CD4-positive, alpha-beta T cell treated with Interleukin-4 for 4 hours (primary cell): ENCODE measurements at places on chromosomes 11 and 22.
A peak's percentile ranks its signal among the peaks of the same experiment; 100 is the strongest.

GRCh38 chr11:91326280-91326679 lies 898.3 kb upstream of the FAT3 start:
- no peak for DNase-seq

DNA sequence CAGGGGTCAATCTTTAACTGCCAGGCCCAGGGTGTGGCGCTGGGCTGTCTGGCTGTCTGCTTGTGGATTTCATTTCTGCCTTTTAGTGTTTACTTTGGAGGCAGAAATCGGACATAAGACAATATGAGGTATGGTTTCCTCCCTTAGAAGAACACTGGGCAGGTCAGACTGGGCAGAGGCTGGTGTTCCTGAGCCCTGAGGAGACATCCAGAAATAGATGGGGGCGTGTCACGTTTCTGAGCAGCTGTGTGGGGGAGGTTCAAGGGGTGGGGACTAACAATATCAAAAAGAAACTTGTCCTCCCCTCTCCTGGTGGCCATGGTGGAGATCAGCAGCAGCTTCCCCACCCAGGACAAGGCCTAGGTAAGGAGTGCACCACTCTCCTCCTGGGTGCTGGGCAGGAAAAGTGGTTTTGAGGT lies at the start of gene ART1:
Gene ART1 (plus strand): TSS at position 312 of the 419 bp plus-strand sequence. CDS start 14,086 bp downstream, outside the sequence.
- DNase-seq: no peak

GRCh38 chr11:129995163-129995562 lies 7.5 kb downstream of the PRDM10 start:
- DNase-seq: no peak

GRCh38 chr11:65524741-65525545 lies at the start of gene SCYL1:
TSS of gene SCYL1 (plus strand) at chr11:65525083. CDS start at chr11:65525154, 71 bp downstream.
- peak; percentile 71 for DNase-seq

- no peak for DNase-seq
Observed at GRCh38 chr22:23574371-23574811, 5.7 kb downstream of the IGLL1 start.

- no peak for DNase-seq
Observed at GRCh38 chr11:67006029-67006884, 16.7 kb upstream of the SYT12 start.

GRCh38 chr11:111378861-111379601 lies at the start of gene POU2AF1:
TSS of gene POU2AF1 (minus strand) at chr11:111379275. CDS start at chr11:111379177, 98 bp downstream.
- peak; percentile 48 for DNase-seq

GRCh38 chr22:19197997-19198865 lies 19.7 kb upstream of the SLC25A1 start:
- no peak for DNase-seq

DNA sequence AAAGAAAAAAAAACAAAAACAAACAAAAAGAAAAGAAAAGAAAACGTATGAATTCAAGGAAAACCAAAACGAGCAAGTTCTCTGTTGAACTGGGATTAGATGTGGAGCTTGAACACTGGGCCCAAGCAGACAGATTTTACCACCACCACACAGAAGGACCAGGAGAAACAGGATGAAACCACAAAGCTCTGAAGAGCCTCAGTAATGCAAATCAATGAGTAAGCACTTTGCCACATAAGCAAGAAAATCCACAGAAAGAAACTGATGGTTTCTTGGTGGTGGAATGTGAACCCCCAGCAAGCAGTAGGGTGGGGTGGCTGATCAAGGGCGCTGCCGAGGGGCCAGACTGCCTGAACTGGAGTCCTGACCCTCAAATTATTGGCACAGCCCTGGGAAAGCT lies 50.9 kb upstream of the NFRKB start:
- DNase-seq: no peak

DNA sequence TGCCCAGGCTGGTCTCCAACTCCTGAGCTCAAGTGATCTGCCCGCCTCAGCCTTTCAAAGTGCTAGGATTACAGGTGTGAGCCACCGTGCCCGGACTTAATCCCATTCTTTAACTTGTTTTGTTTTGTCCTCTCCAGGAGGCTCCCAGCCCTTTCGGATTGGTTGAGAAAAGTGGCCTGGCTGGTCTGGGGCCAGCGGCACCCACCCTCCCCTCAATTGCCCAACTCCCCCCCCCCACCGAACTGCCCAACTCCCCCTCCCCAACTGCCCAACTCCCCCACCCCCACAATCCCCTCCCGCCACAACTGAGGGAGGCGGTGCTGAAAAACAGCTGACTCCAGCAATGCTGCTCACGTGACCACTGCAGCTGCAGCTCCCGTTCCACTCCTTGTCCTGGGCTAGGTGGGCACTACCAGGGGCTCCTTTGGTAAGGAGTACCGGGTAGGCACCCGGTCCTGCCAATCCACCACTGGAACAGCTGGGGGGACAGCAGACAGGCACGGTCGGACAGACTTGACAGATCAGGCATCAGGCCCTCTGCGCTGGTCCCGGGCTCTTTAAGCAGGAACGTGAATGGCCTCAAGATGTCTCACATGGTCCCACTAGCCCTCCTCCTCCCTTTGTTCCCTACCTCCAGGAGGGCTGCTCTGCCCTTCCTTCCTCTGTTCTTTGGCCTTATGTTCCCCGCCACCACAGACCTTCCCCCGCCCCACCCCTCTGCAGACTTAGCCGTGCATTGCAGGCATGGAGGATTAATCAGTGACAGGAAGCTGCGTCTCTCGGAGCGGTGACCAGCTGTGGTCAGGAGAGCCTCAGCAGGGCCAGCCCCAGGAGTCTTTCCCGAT lies at the start of gene TCN2:
Gene TCN2 (plus strand): TSS at position 720 of the 845 bp plus-strand sequence. CDS start 158 bp downstream, outside the sequence.
- peak; percentile 19 for DNase-seq

- no peak for DNase-seq
Observed at GRCh38 chr11:123161376-123162030, 33.5 kb downstream of the CLMP start.

DNA sequence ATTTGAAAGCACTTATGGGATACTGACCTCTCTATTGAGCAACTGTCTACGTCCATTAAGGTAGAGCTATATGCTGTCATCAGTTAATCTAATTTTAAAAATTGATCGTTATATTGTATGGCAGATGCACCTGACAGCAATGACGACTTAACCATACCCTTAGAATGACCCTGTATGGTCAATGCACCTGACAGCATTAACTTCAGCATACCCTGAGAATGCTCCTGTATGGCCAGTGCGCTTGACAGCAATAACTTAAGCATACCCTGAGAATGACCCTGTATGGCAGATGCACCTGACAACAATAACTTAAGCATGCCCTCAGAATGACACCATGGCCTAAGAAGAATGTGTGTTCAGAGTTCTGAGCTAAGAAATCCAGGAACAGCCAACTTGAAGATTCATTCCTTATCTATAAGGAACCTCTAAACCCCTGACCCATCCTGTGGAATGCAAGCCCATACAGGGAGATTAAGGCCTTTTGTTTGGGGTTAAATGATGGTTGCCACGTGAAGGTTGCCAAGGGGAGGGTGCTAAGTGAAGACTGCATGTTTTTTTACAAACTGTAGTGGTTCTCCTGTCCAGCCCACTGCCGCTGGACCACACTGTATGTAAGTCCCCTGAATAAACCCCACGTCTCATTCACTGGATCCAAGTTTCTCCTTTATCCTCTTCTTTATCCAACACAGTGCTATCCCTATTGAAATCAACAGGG lies 138.3 kb downstream of the GUCY1A2 start:
- DNase-seq: no peak

- no peak for DNase-seq
Observed at GRCh38 chr11:10534316-10534715, 6.7 kb downstream of the RNF141 start.

DNA sequence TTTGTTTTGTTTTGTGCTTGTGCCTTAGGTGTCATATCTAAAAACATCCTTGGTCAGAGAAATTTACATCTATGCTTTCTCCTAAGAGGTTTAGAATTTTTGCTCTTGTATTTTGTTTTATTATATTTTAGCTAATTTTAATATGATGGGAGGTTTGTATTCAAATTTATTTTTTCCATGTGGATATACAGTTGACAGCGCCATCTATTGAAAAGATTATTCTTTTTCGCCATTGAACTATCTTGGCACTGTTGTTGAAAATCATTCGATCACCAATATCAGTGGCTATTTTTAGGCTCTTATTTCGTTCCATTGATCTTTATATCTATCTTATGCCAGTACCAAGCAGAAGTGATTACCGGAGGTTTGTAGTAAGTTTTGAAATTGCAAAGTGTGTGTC lies 510.3 kb downstream of the BRD1 start:
- DNase-seq: no peak

DNA sequence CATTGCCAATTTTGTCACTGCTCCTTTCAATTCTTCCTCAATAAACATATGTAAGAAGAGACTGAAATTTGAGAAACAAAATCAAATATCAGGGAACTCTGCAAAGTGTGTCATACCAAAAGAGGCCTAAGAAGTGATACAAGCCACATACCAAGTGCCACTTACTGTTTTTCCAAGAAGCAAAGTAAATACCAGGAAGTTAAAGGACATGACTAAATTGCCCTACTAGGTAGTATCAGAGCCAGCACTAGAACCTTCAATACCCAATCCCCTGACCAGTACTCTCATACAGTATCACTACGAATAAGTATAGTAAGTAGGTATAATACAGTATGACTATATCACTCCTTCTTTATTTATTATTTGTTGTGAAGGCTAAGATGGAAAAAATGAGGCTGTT lies 13.6 kb downstream of the MAML2 start:
- DNase-seq: no peak

DNA sequence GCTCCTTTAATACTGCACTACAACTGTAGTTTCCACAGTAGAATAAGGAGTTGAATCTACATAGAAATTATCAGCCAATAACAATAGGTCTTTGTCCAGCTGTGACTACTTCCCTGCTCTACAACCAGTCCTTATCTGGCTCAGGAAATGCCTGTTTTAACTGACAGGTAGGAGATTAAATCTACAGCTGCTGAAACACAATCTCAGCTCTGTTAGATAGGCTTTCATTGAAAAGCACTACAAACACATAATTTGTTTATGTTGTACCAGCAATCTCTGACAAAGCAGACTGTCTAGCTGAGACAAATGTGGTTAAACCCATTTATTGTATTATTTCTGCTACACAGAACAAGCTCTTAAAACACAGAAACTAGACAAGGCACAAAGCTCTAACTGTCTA lies 230.0 kb downstream of the SOX6 start:
- DNase-seq: no peak

DNA sequence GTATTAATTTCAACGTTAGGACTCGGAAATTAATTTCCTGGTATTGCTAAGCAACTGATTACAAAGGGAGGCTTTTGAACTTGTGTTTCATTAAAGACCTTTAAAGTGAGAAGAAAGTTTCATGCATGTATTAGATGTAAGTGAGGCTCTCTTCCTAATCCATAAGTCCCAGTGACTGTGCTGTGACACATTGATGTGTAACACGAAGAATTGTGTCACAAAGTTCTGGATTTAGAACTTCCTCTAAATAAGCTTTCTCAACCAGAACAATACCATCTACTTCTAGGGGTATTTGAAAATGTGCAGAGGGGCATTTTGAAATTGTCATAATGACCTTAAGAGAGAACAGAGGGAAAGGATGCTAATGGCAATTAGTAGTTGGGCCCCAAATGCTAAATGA lies 14.4 kb downstream of the DCUN1D5 start:
- no peak for DNase-seq

GRCh38 chr11:64144587-64145472 lies 21.1 kb downstream of the MACROD1 start:
- DNase-seq: no peak

GRCh38 chr22:49230194-49230577 lies 597.5 kb downstream of the BRD1 start:
- DNase-seq: no peak

DNA sequence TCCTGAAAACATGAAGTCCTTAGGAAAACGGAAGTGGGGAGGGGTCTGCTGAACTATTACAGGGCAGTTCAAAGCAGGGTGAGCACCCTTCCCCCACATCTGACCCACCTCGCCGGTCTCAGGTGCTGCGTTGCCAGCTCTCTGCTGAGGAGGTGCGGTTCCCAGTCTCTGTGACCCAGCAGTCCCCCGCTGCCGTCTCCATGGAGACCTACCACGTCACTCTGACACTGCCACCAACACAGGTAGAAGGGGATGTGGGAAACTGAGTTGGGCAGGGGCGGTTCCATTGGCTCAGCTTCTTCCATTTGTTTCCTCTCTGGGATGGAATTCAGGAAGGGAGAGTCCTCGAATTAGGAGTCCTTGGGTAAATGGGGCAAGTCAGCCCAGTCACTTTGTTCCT lies 3.3 kb downstream of the C2CD2L start:
- no peak for DNase-seq

DNA sequence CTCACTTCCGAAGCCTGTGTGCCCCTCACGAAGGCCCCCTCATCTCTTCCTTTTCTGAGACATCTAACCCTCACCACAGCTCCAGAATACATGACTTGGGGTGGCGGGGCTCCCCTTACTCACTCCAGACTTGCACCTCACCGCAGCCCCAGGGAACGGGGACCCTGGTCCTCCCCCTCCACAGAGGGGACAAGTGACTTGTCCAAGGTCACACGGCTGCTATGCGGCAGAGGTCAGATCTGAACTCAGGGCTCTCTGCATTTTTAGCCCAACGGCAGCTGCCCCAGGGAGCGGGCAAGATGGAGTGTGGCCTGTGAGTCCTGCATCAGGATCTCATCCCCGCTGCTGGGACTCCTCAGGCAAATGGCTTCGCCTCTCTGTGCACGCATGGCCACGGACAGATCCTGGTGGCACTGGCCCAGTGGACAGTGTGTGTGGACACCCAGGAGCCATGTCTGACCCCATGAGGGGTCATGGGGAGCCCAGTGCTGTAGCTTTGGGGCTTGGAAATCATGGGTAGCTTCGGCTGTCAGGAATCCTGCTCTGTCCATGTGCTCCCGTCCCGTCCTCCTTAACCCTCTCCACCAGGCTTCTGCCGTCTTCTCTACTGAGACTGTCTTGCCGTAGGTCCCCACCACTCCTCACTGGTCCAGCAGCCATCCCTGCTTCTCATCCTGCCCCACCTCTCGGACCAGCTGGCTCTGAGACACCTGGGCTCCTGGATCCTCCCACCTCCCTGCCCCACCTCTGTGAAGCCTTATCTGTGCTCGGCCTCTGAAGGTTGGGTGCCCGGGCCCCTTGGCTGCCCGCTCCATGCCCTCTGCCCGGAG lies 48.0 kb upstream of the CARS1 start:
- DNase-seq: no peak

GRCh38 chr11:83459798-83460197 lies 173.6 kb upstream of the CCDC90B start:
- no peak for DNase-seq

DNA sequence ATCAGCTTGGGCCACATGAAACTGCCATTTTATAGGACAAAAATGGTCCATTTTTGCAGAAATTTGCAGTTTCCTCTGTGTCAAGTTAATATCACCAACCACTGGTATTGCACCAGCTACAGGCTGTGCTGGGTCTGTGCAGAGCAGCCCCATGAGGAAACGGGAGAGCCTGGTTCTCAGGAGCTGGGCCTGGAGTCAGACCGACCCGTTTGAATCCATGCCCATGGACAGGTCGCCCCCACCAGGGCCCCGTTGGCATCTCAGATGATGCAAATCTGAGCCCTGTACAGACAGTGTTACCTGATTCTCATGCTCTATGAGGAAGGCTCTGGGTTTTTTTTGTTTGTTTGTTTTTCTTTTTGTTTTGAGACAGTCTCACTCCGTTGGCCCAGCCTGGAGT lies 9.8 kb upstream of the SEC14L6 start:
- DNase-seq: no peak

DNA sequence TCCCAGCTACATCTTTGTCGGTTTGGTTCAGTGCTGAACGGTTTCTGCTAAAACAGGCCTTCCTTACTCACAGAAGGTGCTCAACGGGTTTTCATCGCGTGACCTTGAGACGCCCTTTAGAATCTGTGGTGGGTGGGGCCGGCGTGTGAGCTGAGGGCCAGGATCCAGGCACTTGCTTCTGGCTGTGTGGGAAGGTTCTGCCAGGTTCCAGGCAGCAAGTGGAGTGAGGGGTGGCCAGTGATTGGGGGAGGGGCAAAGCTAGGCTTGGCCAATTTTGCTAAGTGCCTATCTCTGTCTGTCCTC lies 35.2 kb downstream of the KCNJ4 start:
- no peak for DNase-seq
